ENCODE measurements at places on chromosomes 13 and 19.
A peak's percentile ranks its signal among the peaks of the same experiment; 100 is the strongest.

- DNase-seq: no peak
These were observed 34.0 kb downstream of the WDR87 start for GRCh38 chr19:37872383-37872782.

DNA sequence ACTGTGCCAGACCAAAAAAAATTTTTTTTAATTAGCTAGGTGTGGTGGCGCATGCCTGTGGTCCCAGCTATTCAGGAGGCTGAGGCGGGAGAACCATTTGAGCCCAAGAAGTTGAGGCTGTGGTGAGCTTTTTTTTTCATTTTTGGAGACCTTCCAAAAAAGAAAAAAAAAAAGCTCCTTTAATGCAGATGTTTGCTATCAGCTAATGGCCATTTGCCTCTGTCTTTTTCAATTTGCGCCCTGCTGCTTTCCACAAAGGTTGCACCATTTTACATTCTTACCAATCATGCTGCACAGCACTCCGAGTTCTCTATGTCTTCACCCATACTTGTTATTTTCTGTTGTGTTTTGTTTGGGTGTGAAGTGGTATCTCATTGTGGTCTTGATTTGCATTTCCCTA, 15.6 kb upstream of the SMARCA4 start:
- DNase-seq: no peak

DNA sequence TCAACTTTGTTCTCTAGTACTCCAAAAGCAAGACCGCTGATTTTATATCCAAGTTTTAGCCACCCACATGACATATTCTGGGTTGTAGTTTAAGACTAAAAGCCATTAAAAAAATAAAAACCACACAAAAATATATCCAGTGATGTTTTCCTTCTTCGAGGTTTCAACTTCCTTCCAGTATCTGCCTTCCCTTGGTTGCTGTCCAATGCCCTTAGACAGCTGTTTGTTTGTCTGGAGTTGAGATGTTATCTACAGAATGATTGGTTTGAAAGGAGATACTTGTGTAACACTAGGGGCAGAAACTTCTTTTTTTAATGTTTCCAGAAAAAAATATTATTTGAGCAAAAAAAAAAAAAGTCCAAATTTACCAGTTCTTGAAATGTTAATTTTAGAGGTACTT, 591.5 kb upstream of the PCDH9 start:
- no peak for DNase-seq

DNA sequence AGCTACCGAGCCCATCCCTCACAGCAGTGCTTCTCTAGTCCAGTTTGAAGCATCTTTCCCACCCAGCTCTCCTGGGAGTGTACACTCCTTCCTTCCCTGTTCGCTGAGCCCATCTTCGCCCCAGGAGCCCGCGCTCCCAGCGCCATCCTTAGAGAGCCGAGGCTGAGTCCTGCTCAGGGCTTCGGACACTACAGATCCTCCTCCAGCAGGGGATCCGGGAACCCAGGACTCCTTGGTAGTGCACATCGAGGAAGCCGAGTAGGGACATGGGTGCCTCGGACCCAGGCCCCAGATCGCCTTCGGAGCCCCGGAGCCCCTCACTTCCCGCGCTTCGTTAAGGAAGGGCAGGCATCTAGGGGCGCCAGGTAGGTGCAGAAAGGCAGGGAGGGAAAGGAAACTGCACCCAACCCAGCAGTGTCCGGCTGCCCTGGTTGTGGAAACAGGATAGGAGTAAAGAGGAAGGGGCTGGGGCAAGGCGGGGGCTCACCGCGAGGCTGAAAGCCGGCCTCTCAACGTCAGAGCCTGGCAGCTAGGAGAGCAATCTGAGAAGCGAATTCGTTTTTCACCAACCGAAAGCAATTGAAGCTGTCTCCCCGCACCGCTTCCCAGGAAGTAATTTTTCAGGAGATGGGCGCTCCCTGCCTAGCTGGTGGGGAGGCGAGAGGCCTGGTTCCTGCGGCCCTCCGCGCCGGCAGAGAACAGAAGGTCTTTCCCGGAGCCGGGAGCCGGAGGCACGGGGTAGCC, 1.0 kb downstream of the PDX1 start:
- DNase-seq: no peak

DNA sequence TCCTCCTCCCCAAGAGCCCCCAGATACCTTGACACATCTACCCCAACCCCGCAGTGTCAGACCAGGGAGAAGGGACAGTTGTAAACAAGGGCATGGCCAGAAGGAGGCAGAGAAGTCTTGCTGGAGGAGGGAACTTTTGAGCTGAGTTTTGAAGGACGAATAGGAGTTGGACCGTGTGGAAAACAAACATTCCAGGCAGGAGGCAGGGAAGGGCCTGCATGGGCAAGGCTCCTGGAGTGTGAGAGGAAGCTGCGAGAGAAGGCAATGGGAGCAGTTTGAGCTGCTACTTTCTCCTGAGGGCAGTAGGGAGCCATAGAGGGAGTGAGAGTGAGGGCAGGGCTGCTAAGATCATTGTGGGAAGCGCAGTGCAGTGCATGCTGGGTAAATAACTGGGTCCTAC, 23.3 kb downstream of the IL12RB1 start:
- no peak for DNase-seq

- DNase-seq: no peak
These were observed 4.5 kb upstream of the MYCBP2 start for GRCh38 chr13:77331421-77331820.

DNA sequence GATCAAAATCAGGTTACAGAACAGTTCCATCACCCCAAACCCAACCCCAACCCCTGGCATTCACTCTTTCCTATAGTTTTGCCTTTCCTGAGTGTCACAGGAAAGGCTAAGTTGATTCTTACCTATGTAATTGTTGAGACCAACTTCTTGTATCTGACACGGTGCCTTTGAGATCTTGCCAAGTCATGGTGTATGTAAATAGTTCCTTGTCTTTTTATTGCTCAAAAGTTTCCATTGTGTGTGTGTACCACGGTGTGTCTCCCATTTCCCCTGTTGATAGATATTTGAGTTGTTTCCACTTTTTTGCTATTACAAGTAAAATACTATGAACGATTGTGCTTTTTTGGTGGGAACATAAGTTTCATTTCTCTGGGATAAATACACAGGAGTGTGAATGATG, 3.3 kb upstream of the IGFL2 start:
- no peak for DNase-seq

GRCh38 chr13:104436555-104436954, 1370.3 kb upstream of the SLC10A2 start:
- DNase-seq: no peak

DNA sequence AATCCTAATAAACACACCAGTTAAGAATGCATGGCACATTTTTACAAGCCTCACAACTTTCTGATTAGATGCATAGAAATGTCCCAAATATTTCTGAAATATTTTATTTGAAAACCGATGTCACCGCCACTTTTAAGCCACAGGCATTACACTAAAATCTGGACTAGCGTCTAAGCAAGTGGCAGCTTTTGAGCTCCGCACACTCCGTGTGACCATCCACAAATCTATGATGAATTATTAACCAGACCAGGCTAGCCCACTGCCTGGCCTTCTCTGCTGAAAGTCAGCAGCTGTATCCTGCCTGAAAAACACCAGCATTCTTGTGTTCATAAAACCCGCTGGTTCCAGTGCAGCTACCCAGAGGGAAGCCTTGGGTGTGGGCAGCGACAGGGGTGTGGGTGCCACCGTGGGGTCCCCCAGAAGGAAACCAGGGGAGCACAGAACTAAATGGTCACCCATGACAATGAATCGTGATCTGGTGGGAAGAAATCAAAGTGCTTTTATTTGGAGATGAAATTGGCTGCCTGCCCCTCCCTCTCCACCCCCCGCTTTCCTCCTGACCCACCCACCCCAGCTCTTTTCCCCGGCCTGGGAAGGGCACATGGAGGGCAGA, 13.8 kb downstream of the RASA3 start:
- peak; percentile 41 for DNase-seq

DNA sequence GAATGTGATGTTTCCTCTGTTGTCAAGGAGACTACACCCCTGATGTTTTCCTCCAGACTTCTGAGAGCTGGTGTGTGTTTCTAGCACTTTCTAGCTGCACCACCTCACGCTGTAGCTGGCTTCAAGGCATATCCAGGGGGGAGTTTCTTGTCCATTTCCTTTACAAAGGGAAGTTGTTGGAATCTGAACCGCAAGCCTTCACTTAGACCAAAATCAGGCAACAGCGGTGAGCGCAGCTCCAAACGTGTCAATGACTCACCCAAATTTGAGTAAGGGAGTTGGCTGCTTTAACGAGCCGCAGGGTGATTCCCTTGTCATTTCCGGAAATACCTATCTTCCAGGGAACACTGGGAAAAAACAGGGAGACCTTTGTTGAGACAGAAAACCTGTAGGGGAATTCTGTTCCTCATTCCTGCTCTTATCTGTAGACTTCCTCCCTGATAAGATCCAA, 2.5 kb downstream of the LDLR start:
- peak; percentile 48 for DNase-seq

GRCh38 chr19:52748336-52748950, 13.6 kb upstream of the ZNF611 start:
- DNase-seq: no peak

- DNase-seq: no peak
These were observed 1.7 kb upstream of the FKRP start for GRCh38 chr19:46744005-46744691.

- no peak for DNase-seq
These were observed 3.1 kb downstream of the ZNF563 start for GRCh38 chr19:12330340-12330739.

- DNase-seq: no peak
These were observed 15.0 kb downstream of the ZNF350 start for GRCh38 chr19:51971624-51972023.

DNA sequence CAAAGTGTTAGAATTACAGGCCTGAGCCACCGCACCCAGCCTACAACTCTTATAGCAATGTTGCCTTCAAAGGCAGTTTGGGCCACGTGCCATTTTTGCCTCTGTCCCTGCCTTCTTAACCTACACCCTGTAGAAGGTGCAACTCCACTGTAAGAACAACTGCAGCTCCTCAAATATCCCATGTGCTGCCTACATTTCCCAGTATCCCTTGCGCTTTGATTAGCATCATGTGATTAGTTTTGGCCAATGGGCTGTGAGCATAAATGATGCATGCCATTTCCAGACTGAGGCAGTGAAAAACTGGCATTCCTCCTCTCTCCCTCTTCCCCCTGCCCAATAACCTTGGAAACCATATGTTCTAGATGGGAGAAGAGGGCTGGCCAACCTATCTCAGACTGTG, 75.2 kb upstream of the MRI1 start:
- no peak for DNase-seq

DNA sequence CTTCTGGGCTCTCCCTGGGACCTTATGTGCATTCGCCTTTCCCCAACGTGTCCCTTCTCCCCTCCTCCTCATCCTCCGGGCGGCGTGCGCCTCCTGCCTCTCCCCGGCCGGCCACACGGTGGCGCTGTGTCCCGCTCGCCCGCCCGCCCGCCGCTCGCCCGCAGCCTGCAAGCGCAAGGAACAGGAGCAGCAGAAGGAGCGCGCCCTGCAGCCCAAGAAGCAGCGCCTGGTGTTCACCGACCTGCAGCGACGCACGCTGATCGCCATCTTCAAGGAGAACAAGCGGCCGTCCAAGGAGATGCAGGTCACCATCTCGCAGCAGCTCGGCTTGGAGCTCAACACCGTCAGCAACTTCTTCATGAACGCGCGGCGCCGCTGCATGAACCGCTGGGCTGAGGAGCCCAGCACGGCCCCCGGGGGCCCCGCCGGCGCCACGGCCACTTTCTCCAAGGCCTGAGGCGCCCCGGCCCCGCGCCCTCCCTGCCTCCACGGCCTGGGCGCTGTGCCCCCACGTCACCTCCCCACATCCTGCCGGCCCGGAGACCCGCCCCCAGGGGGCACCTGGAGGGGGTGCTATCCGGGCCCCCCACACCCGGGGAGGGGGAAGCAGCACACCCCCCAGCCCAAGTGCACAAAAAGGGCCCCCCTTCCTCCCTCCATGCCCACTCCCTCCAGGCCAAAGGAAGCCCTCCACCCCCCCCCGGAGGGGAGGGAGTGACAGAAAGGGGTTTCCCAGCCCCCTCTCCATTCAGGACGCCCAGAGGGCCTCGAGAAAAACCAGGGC, 21.9 kb downstream of the ONECUT3 start:
- DNase-seq: no peak

DNA sequence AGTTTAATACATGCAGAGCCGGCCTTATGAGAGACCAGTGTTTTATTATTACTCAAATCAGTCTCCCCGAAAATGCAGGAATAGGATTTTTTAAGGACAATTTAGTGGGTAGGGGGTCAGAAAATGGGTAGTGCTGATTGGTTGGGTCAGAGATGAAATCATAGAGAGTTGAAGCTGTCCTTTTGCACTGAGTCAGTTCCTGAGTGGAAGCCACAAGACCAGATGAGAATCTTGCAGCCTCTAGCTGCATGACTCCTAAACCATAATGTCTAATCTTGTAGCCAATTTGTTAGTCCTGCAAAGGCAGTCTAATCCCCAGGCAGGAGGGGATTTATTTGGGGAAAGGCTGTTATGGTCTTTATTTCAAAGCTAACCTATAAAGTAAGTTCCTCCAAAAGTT, 1163.9 kb downstream of the DIAPH3 start:
- no peak for DNase-seq

GRCh38 chr13:89923736-89924135, 1423.8 kb upstream of the MIR17HG start:
- no peak for DNase-seq

DNA sequence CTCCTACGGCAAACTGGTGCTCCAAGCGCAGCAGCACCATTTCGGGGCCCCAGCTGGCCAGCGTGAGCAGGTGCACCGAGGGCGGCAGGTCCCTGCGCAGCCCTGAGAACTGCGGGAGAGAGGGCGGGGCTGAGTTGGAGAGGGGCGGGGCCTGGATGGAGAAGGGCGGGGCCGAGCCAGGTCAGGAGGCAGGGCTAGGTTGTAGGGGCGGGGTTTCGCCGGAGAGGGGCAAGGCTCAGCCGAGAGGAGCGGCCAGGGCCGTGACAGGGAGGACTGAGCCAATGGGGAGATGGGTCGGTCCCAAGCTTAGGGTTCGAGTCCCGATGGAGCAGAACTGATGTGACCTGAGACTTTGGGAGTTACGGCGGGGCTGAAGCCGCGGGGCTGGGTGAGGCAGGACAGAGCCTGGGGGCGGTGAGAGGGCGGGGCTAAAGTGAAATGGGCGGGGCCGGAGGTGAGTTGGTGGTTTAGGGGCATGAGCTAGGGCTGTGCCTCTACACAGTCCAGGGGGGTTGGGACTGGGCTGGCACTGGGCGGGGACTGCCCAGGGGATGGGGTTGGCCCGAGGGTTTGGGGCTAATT, 19.0 kb downstream of the MAN2B1 start:
- peak; percentile 88 for DNase-seq

GRCh38 chr19:17406046-17406886, 836 bp upstream of the BST2 start:
- DNase-seq: no peak

Measured in psoas muscle (tissue), 8 donors.